ENCODE measurements at places on chromosomes 7 and 10. TPM values are rescaled to one million over a fixed set of nuclear protein-coding genes. Genes with fewer than 3 reads are reported as not detected.

The OR2A7 gene
- 12.5 TPM for total RNA-seq

The ADCYAP1R1 gene
- total RNA-seq: 3.9 TPM

The RAMP3 gene
- 3.5 TPM for total RNA-seq

The ZNF425 gene
- total RNA-seq: 2.4 TPM

The KCND2 gene
- total RNA-seq: 0.79 TPM

The METTL27 gene
- 3.2 TPM for total RNA-seq

The PLCE1 gene
- total RNA-seq: 8.6 TPM
